CD8-positive, alpha-beta memory T cell (primary cell): ENCODE measurements at places on chromosomes 5 and 9. TPM values are rescaled to one million over a fixed set of nuclear protein-coding genes. Genes with fewer than 3 reads are reported as not detected.

- H3K27me3 ChIP-seq, result no peaks in the 10 kb centered on the region
- H3K36me3 ChIP-seq, result no peaks in the 10 kb centered on the region
- H3K4me1 ChIP-seq, result peaks cover 84% of the 10 kb centered on the region
- DNase-seq, result no peak
- H3K4me3 ChIP-seq, result peak overlapping the region; percentile 17
These were observed 36.4 kb downstream of the PIK3R1 start for GRCh38 chr5:68251804-68252522.

GRCh38 chr5:48192-48591 is 43.8 kb upstream of the PLEKHG4B start:
- no peaks in the 10 kb centered on the region for H3K36me3 ChIP-seq
- H3K27me3 ChIP-seq, result peaks cover 3% of the 10 kb centered on the region
- no peak overlapping the region for H3K27ac ChIP-seq
- no peak for DNase-seq
- no peak overlapping the region for H3K4me3 ChIP-seq
- no peaks in the 10 kb centered on the region for H3K4me1 ChIP-seq

IL3 gene
- 71.9 TPM for total RNA-seq

GRCh38 chr5:154081246-154081645 is 42.5 kb downstream of the MFAP3 start:
- no peaks in the 10 kb centered on the region for H3K27me3 ChIP-seq
- no peak overlapping the region for H3K4me3 ChIP-seq
- DNase-seq, result no peak
- no peak overlapping the region for H3K27ac ChIP-seq
- no peaks in the 10 kb centered on the region for H3K4me1 ChIP-seq
- no peaks in the 10 kb centered on the region for H3K36me3 ChIP-seq

IRF1 gene
- total RNA-seq, result 115 TPM

DNA sequence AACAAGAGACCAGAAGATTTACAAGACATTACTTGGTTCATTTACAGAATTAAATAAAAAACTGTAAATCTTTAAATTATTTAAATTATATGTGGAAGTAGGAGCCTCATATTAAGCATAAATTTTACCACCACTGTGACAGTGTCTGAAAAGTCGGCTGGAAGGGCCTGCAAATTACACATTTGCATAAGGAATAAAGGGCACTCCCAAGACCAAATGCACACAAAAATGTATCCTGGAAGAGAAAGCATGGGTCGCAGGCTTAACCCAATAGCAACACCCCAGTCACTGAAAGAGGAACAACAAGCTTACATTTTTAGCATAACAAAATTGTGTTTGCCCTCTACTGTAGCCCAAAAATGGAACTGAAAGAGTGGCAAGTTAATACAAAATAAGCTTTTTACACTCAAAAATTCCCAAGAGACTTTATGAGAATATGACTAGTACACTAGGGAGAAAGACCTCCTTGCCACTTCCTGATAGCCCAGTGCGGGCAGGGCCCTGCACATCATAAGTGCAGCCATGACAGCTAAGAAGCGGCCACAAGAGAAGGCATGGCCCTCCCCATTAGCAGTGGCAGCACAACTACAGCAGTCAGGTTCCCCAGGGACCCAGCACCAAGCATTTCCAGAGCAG is 482.0 kb downstream of the DTWD2 start:
- H3K4me1 ChIP-seq, result no peaks in the 10 kb centered on the region
- DNase-seq, result no peak
- no peaks in the 10 kb centered on the region for H3K36me3 ChIP-seq
- H3K27me3 ChIP-seq, result no peaks in the 10 kb centered on the region
- H3K4me3 ChIP-seq, result no peak overlapping the region

- H3K4me1 ChIP-seq, result peaks cover 2% of the 10 kb centered on the region
- H3K36me3 ChIP-seq, result no peaks in the 10 kb centered on the region
- peaks cover 13% of the 10 kb centered on the region for H3K27me3 ChIP-seq
- DNase-seq, result no peak
These were observed 4.6 kb downstream of the EPB41L4B start for GRCh38 chr9:109316207-109316640.

DNA sequence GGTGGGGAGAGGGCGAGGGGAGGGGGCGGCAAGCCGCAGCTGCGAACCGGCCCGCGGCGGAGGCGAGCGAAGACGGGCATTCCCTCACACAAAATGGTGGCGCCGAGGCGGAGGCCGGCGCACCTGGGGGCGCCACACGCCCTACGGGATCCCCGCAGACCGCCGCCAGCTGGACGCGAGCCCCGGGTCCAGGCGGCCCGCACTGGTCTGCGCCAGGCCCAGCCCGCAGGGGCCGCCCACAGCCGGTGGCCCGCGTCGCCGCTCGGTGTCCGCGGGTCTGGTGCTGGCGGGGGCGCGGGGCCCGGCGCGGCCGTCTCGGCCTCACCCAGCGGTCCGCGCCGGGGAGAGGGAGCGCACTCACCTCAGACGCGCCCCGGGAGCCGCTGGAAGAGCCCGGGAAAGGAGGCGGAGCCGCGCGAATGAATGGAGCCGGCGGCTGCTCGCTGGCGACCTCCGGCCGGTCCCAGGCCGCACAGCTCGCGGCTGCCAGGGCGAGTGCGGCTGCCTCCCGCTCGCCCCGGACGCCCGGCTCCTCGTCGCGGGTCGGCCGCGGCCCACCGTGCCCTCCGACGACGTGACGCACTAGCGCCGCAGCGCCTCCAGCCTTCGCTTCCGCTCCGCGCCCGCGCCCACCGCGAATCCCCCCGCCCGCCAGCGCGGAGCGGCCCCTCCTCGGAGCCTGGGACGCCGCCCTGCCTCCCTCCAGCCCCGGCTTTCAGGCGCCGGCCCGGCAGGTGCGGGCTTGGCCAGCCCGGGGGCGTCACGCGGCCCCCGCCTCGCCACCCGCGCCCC is at the start of gene FAM169A:
Gene FAM169A, minus strand, starts transcription at position 584 of the 792 bp plus-strand sequence. CDS start 24,711 bp downstream, outside the sequence.
- no peaks in the 10 kb centered on the region for H3K27me3 ChIP-seq
- H3K4me1 ChIP-seq, result peaks cover 34% of the 10 kb centered on the region
- H3K36me3 ChIP-seq, result no peaks in the 10 kb centered on the region
- H3K4me3 ChIP-seq, result peak within 1 kb of the TSS; percentile 88
- peak within 1 kb of the TSS; percentile 52 for H3K27ac ChIP-seq
- DNase-seq, result peak; percentile 73

- no peak overlapping the region for H3K4me3 ChIP-seq
- no peaks in the 10 kb centered on the region for H3K36me3 ChIP-seq
- H3K4me1 ChIP-seq, result peaks cover 15% of the 10 kb centered on the region
- no peaks in the 10 kb centered on the region for H3K27me3 ChIP-seq
These were observed 70.1 kb downstream of the PCSK5 start for GRCh38 chr9:75960551-75960950.

ZFP62 gene
- total RNA-seq, result 34.1 TPM

SEC61B gene
- total RNA-seq, result 195 TPM

CDKN2B gene
- 0.09 TPM for total RNA-seq

DNA sequence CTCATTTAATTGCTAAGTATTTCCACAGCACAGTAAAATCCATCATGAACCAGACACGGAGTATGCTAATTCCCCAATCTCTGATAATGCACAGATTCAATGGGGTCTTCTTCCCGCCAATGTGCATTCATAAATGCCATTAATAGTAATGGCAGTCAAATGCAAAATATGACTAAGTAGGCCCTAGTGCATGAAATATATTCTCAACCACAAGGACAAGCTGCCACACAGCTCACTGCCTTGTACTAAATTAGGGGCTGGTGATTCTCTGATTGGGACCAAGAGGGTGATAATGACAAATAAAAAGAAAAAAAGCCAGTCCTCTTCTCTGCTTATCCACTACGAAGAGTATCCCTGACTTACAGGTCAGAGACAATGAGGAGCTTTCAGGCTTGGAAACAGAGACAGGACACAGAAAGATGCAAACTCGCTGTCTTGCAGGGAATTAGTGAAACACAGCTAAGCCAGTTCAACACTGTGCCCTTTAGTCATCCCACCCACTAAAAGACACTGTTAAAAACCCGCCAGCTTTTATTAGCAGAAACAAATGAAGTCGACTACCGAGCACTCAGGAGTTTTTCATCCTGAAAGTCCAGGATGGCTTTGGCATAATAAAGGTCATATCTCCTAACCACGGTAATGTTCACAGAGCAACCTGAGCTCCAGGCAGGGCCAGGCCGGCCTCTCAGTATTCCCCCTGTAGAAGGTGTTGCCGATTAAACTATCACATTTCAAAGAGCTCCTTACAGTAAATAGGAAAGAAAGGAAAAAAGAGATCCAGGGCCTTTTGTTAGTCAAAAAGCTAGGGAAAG is 148.1 kb downstream of the EBF1 start:
- DNase-seq, result no peak
- H3K27ac ChIP-seq, result no peak overlapping the region
- H3K27me3 ChIP-seq, result no peaks in the 10 kb centered on the region
- no peak overlapping the region for H3K4me3 ChIP-seq
- no peaks in the 10 kb centered on the region for H3K36me3 ChIP-seq
